ENCODE measurements at places on chromosomes 4 and X.

DNA sequence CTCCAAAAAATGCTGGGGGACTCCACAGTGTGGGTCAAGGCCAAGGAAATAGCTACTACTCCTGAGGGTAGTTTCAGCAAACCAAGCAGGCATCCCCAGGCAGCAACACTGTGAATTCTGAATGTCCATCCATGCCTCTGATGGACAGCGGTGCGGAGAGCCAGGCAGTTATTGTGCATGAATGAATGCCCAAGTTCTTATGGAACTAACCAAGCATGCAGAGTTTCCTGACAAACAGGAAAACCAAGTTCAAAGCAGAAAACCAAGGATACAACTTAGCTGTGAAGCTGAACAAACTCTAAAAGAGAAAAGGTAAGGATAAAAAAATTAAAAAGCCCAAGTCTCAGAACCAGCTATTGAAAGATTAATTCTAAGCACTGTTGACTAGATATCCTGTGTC is 642.6 kb upstream of the HS3ST1 start:
- H3K4me3 ChIP-seq = no peak overlapping the region
- no peak overlapping the region for H3K27ac ChIP-seq
- H3K27me3 ChIP-seq = no peaks in the 10 kb centered on the region
- no peaks in the 10 kb centered on the region for H3K4me1 ChIP-seq

GRCh38 chr4:38605753-38606586 is 58.0 kb upstream of the KLF3 start:
- no peaks in the 10 kb centered on the region for H3K36me3 ChIP-seq
- DNase-seq = no peak
- peaks cover 15% of the 10 kb centered on the region for H3K4me1 ChIP-seq
- H3K27me3 ChIP-seq = no peaks in the 10 kb centered on the region
- H3K27ac ChIP-seq = no peak overlapping the region
- H3K4me3 ChIP-seq = no peak overlapping the region

GRCh38 chr4:153223930-153224329 is 19.7 kb downstream of the TRIM2 start:
- no peak overlapping the region for H3K27ac ChIP-seq
- no peak for DNase-seq
- H3K36me3 ChIP-seq = no peaks in the 10 kb centered on the region
- H3K4me3 ChIP-seq = no peak overlapping the region

- H3K27me3 ChIP-seq = no peaks in the 10 kb centered on the region
- no peaks in the 10 kb centered on the region for H3K4me1 ChIP-seq
- H3K27ac ChIP-seq = no peak overlapping the region
- H3K36me3 ChIP-seq = no peaks in the 10 kb centered on the region
Observed at GRCh38 chr4:41550308-41550707, 12.4 kb downstream of the LIMCH1 start.

DNA sequence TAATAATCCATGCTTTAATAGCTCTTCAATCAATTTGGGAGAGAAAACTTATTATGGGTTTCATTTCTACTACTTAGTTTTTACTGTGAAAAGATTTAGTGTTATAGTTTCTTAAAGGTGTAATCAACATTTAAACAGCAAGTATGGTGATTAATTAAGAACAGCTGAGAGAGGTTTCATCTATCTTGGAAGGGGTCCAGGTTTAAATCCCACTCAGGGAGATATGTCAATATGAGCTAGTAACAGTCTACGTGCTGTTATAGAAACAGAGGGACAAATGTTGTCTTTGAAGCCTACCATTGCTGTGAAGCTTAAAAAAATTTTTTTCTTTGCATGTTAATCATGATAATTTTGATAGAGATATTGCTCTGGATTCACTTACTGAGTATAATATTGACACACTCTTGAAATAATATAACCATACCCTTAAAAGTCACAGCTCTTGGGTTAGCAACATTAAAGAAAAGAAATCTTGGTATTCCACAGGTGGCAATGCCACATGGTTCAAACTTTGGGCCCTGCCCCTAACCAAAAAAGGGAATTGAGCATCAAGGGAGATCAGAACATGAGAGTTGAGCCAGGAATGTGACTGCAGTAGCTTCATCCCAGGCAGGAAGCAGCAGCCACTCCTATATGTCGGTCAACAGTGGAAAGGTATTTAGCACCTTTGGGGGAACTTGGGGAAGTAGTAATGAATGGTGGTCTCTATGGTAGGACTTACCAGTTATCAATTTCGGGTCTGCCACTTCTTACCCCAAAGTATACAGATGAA is 107.8 kb downstream of the ANK2 start:
- DNase-seq = no peak
- no peaks in the 10 kb centered on the region for H3K36me3 ChIP-seq
- no peaks in the 10 kb centered on the region for H3K27me3 ChIP-seq
- no peaks in the 10 kb centered on the region for H3K4me1 ChIP-seq
- H3K27ac ChIP-seq = no peak overlapping the region

DNA sequence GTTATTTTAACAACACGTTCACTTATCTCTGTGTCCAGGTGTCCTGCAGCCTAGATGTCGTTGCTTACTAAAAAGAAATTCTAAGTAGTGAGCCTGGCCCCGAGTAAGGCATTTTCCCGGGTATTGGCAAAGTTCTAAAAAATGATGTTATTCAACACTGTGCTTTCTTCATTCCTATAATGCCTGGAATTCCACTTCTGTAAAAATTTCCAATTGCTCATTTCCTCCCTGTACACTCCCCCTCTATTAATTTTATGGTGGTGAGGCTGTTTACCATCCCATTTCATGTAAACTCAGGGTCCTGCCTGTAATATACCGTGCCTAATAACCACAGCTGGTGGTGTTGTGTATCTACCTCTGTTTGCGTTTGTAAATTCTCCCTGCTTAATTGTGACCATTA is 14.2 kb downstream of the BST1 start:
- no peaks in the 10 kb centered on the region for H3K27me3 ChIP-seq
- H3K4me1 ChIP-seq = no peaks in the 10 kb centered on the region
- H3K36me3 ChIP-seq = no peaks in the 10 kb centered on the region
- DNase-seq = no peak
- no peak overlapping the region for H3K27ac ChIP-seq
- no peak overlapping the region for H3K4me3 ChIP-seq

DNA sequence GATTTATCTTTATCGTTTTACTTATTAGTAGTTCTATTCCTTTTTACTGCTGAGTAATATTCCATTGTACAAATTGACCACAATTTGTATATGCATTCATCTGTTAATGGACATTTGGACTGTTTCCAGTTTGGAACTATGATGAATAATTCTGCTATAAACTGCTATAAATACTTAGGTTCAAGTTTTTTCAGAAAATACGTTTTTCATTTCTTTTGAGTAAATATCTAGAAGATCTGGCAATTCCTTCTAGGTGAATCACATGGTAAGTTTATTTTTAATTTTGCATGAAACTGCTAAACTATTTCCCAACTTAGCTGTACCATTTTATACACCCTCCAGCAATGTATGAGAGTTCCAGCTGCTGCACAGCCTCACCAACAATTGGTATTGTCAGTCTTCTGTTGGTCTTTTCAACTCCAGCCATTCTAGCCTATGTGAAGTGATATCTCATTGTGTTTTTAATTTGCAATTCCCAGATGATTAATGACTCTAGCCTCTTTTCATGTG is 22.2 kb downstream of the LIN54 start:
- no peaks in the 10 kb centered on the region for H3K27me3 ChIP-seq
- peaks cover 8% of the 10 kb centered on the region for H3K4me1 ChIP-seq
- DNase-seq = no peak
- H3K36me3 ChIP-seq = peaks cover 6% of the 10 kb centered on the region
- no peak overlapping the region for H3K4me3 ChIP-seq

DNA sequence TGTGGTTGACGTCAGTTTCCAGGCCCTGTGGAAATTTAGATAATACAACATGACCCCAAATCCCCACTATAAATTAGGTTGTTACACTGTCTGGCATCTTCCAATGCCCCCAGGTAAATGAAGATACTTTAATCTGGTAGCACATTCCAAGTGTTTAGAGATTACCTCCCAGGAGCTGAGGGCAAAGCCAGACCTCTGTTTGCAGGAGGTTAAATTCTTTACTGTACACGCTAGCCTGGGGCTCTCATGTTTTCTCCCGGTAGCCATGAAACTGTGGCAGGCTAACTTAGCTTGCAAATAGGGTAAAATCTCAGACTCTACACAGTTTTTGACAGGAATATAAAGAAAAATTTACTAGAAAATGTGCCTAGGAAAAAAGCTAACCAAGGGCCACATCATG is 450.0 kb downstream of the PDGFC start:
- H3K27me3 ChIP-seq = no peaks in the 10 kb centered on the region
- H3K4me3 ChIP-seq = no peak overlapping the region

DNA sequence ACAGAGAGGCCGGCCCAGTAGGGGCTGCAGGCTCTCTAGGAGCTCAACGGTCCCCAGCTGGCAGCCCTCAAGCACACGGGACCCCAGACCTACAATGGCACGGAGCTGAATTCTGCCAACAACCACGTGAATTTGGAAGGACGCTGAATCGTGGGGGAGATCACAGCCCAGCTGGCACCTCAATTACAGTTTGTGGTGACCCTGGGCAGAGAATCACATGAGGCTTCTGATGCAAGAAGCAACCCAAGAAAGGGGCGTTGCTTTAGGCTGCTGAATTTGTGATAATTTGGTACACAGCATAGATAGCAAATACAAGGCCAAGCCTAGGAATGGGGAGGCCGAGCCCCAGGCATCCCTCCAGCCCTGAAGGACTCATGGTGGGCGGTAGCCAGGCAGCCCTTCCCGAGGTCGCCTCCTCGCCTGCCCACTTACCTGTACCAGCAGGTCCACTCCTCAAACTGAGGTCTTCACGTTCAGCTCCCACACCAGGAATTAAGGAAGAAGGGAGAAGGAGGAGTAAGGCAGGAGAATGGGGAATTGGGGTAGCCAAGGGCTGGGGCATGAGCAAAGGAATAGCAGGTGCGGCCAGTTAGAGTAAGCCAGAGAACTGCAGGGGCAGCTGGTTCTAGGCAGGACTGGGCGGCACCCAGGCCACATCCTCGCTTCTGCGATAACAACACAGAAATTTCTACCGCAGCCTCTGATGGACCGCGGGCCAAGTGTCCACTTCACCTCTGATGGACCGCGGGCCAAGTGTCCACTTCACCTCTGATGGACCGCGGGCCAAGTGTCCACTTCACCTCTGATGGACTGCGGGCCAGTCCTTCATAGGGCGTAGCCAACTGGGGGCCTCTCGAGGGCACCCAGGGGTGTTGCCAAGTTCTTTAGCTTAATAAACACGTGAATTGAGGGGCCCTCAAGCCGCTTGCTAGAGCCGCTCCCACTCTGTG is 23.4 kb upstream of the HTRA3 start:
- no peak for DNase-seq
- H3K27ac ChIP-seq = no peak overlapping the region
- no peak overlapping the region for H3K4me3 ChIP-seq
- H3K27me3 ChIP-seq = no peaks in the 10 kb centered on the region

- H3K27me3 ChIP-seq = no peaks in the 10 kb centered on the region
- no peak overlapping the region for H3K27ac ChIP-seq
- H3K4me1 ChIP-seq = no peaks in the 10 kb centered on the region
Observed at GRCh38 chr4:55682295-55682694, 46.2 kb upstream of the NMU start.

DNA sequence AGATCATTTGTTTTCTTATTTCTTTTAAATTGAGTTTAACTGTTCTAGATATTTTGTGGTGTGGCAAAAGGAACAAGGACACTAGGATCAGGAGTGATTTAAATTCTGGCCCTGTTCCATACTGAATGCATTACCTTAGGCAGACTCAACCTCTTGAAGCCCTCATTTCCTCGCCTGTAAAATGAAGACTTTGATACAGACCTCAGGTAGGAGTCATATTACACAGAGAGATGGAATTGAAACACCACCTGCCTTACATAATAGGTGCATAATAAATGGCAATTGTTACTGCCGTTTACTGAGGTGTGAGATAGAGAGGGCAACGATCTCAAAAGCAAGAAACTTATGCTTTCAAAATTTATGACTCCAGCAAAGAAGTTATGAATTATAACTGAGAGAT is 28.2 kb upstream of the RASSF6 start:
- no peaks in the 10 kb centered on the region for H3K4me1 ChIP-seq
- no peak for DNase-seq
- no peaks in the 10 kb centered on the region for H3K27me3 ChIP-seq
- no peaks in the 10 kb centered on the region for H3K36me3 ChIP-seq
- H3K27ac ChIP-seq = no peak overlapping the region

DNA sequence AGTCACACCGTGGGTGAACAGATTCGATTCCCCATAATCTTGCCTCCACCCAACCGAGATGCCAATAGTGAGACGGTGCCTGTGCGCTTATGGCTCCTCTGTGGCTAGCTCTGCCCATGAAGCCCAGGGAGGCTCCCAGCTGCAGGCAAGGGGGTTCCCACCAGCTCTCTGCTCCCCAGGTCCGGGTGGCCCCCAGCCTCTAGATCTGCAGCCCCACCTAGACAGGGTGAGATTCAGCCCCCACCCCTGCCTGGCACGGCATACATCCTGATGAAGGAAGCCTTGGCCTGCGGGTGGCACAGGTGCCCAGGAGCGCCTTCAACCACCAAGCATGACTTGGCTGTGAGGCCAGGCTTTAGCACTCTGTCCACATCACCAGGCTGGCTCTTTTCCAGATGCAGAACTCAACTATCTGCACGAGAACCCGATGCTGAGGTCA is 40.6 kb downstream of the WDR1 start:
- H3K4me1 ChIP-seq = no peaks in the 10 kb centered on the region
- no peaks in the 10 kb centered on the region for H3K27me3 ChIP-seq
- H3K36me3 ChIP-seq = peaks cover 36% of the 10 kb centered on the region
- no peak overlapping the region for H3K27ac ChIP-seq
- no peak overlapping the region for H3K4me3 ChIP-seq
- no peak for DNase-seq

DNA sequence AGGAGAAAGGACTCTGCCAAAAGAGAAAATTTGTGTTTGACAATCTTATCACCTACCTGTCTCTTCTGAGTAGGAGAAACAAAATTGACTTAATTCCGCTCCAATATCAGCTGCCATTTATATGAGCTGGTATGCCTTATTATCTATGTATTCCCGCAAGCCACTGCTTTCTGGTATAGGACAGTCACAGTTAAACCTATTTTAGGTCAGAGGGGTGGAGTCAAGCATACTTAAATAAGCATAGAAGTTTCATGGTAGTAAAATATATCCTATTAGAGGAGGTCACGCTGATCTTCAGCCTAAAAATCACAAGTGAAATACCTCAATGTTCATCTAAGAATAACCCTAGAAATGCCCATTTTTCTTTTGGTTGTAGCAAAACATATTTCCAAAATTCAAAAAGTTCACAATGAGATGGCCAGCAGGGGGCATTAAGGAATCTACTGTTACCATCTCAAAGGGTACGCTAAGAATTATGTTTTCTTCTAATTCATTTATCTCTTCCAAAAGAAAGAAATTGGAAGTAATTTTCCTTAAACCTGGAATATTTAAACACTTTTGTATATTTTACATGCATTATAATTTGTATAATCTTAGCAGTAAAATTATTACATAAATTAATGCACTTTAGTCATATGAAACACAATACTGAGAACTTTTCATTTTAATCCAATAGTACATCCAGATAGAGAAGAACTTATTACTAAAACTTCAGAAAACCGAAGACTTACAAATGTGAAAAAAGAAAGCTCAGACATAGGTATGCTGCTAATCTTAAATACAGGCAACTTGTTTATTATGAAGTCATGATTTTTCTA is 10.5 kb downstream of the PPAT start:
- no peak for DNase-seq
- no peak overlapping the region for H3K4me3 ChIP-seq
- H3K27ac ChIP-seq = no peak overlapping the region
- no peaks in the 10 kb centered on the region for H3K27me3 ChIP-seq
- no peaks in the 10 kb centered on the region for H3K4me1 ChIP-seq

- H3K36me3 ChIP-seq = no peaks in the 10 kb centered on the region
- H3K4me3 ChIP-seq = no peak overlapping the region
- DNase-seq = no peak
- no peak overlapping the region for H3K27ac ChIP-seq
- no peaks in the 10 kb centered on the region for H3K27me3 ChIP-seq
Observed at GRCh38 chrX:43165343-43165920, 387.5 kb upstream of the PPP1R2C start.

- no peaks in the 10 kb centered on the region for H3K4me1 ChIP-seq
- no peak overlapping the region for H3K4me3 ChIP-seq
- no peaks in the 10 kb centered on the region for H3K36me3 ChIP-seq
- no peak overlapping the region for H3K27ac ChIP-seq
Observed at GRCh38 chr4:80156410-80156809, 40.9 kb upstream of the PRDM8 start.
